Psoas muscle (tissue), 8 donors: ENCODE measurements at places on chromosomes 1 and 21. TPM values are rescaled to one million over a fixed set of nuclear protein-coding genes. Genes with fewer than 3 reads are reported as not detected.

DNA sequence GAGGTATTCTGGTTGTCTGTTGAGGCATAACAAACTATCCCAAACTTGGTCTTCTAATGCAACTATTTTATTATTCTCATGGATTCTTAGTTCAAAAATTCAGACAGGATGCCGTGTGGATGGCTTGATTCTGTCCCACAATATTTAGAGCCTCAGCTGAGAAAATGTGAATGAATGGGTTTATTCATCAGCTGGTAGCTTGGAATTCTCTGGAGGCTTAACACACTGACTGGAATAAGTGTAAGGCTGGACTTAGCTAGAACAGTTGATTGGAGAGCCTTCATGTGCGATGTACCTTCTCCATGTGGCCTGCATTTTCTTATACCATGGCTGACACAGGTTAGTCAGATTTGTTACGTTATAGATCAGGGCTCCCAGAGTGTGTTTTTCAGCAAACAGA is 30.8 kb downstream of the TNNI3K start:
- H3K4me3 ChIP-seq, result no peak overlapping the region
- H3K4me1 ChIP-seq, result no peaks in the 10 kb centered on the region
- DNase-seq, result no peak
- no peaks in the 10 kb centered on the region for H3K27me3 ChIP-seq

- no peaks in the 10 kb centered on the region for H3K4me1 ChIP-seq
- no peaks in the 10 kb centered on the region for H3K36me3 ChIP-seq
- no peak for DNase-seq
- no peak overlapping the region for H3K4me3 ChIP-seq
These were observed 53.8 kb downstream of the KCNK1 start for GRCh38 chr1:233667741-233668140.

- H3K36me3 ChIP-seq, result no peaks in the 10 kb centered on the region
- no peaks in the 10 kb centered on the region for H3K4me1 ChIP-seq
- DNase-seq, result no peak
- no peak overlapping the region for H3K4me3 ChIP-seq
- no peaks in the 10 kb centered on the region for H3K27me3 ChIP-seq
These were observed 18.5 kb downstream of the PLA2G2D start for GRCh38 chr1:20100632-20101355.

CELA3A gene
- 0.62 TPM for polyA plus RNA-seq

GRCh38 chr1:59055908-59056719 is 240.8 kb upstream of the FGGY start:
- H3K27ac ChIP-seq, result no peak overlapping the region
- no peak for DNase-seq
- no peak overlapping the region for H3K4me3 ChIP-seq
- no peaks in the 10 kb centered on the region for H3K27me3 ChIP-seq
- H3K36me3 ChIP-seq, result no peaks in the 10 kb centered on the region

DNA sequence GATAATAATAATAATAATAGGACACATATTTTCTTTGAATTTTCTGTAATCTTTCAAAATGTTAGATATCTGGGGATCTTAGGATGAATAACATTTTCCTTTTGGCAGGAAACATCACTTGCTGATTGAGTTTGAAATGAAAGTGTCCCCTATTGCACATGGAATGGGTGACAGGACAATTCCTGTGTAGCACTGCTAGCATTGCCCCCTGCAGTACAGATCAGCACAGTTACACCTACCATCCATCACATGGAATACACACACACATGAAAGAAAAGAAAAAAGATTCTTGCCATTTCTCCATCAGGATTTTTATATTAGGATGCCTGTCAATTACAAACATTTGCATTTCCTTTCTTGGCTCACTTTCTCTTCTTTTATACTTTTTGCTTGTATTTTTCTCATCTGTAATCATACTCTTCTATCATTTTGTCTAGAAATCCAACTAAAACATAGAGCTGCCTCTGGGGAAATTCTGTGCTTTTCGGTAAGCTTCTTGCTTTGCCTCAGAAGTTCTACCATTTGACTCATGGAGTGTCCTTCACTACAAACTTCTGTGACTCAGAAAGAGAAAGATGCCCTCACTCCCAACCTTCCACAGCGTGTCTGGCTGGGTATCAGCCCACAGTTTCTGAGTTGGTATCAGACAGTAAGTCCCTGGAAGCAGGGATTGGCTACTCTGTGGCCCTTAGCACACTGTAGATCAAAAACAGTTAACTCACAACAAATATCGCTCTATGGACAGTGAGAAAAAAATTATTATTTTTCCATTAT is 641.2 kb downstream of the PTPRC start:
- H3K4me3 ChIP-seq, result no peak overlapping the region
- no peaks in the 10 kb centered on the region for H3K4me1 ChIP-seq
- no peak overlapping the region for H3K27ac ChIP-seq
- DNase-seq, result no peak
- no peaks in the 10 kb centered on the region for H3K27me3 ChIP-seq
- no peaks in the 10 kb centered on the region for H3K36me3 ChIP-seq

DNA sequence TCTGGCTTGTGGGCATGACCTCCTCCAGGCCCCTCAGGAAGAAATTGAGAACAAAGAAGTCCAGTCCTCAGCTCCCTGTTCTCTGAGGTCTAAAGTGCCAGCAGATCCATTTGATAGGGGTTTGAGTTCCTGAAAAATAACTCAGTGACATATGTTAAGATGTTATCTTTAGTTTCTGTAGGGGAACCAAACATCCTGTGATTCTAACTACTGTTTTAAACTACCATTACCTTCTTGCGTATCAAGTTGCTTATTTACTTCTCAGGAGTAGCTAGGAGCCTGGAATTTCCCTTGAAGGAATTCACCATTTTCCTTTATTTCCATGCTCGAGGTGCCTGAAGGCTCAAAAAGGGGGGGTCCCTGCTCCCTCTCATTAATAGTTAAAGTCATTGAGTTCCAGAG is 18.8 kb upstream of the LIN9 start:
- no peaks in the 10 kb centered on the region for H3K27me3 ChIP-seq
- H3K36me3 ChIP-seq, result no peaks in the 10 kb centered on the region
- H3K4me1 ChIP-seq, result no peaks in the 10 kb centered on the region
- H3K4me3 ChIP-seq, result no peak overlapping the region
- DNase-seq, result no peak

DNA sequence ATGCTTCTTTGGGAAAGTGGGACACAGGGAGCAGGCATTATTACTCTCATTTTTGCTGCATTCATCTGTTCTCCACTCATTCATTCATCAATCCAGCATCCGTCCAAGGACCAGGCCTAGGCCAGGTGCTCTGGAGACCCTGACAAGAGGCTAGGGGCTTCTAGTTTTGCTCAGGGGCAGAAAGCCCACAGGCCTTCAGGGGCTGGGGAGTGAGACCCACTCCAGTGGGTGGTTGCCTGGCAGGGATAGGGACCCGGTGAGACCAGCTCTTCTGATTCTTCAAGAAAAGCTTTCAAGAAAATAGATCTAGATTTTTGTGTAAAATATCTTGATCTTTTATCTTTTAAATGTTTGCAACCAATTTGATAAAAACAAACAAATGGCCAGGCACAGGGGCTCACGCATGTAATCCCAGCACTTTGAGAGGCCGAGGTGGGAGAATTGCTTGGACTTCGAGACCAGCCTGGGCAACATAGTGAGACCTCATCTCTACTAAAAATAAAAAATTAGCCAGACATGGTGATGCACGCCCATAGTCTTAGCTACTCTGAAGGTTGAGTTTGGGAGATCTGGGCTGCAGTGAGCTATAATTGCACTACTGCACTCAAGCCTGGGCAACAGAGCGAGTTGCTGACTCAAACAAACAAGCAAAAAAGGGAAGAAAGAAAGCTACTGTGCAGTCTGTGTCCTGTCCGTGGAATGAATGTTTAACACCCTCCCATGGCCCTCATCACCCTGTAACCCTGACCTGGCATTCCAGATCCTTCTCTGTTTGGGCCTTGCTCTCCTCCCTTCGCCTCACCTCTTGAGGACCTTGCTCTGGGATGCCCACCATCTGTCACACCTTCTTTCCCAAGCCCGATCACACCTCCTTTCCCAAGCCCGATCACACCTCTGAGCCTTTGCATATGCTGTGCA is 17.3 kb upstream of the LRP8 start:
- no peak overlapping the region for H3K4me3 ChIP-seq
- no peaks in the 10 kb centered on the region for H3K36me3 ChIP-seq
- H3K27ac ChIP-seq, result no peak overlapping the region
- no peaks in the 10 kb centered on the region for H3K4me1 ChIP-seq
- no peaks in the 10 kb centered on the region for H3K27me3 ChIP-seq

CTBS gene
- polyA plus RNA-seq, result 1.8 TPM

DNA sequence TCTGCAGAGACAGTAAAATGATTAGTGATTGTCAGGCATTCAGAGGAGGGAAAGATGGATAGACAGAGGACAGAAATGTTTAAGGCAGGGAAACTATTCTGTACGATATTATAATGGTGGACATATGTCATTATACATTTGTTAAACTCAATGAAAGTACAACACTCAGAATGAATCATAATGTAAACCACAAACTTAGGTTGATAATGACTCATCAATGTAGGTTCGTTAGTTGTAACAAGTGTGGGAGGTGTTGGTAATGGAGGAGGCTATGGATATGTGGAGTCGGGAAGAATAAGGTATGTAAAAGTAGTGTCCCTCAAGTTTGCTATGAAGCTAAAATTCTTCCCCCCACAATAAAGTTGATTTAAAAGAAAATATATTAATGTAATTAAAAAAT is 455.0 kb downstream of the BRINP3 start:
- H3K4me1 ChIP-seq, result no peaks in the 10 kb centered on the region
- DNase-seq, result no peak
- no peaks in the 10 kb centered on the region for H3K27me3 ChIP-seq
- no peaks in the 10 kb centered on the region for H3K36me3 ChIP-seq

DNA sequence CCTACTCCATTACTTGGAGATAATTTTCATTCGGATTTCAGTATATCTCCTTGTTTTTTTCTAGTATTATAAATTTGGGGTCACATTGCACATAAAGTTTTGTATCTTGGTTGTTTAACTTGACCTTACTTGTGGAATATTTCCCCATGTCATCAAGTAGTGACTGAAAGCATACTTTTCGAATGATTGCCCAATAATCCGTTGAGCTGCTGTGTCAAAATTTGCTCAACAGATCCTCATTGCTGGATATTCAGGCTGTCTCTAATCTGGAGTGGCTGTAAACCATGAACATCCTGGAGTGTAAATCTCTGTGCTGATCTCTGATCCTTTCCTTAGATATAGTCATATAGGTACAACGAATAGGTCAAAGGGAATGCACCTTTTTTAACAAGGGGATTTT is 4.9 kb downstream of the NIPAL3 start:
- H3K4me1 ChIP-seq, result no peaks in the 10 kb centered on the region
- DNase-seq, result no peak
- H3K27me3 ChIP-seq, result no peaks in the 10 kb centered on the region
- H3K4me3 ChIP-seq, result no peak overlapping the region

DNA sequence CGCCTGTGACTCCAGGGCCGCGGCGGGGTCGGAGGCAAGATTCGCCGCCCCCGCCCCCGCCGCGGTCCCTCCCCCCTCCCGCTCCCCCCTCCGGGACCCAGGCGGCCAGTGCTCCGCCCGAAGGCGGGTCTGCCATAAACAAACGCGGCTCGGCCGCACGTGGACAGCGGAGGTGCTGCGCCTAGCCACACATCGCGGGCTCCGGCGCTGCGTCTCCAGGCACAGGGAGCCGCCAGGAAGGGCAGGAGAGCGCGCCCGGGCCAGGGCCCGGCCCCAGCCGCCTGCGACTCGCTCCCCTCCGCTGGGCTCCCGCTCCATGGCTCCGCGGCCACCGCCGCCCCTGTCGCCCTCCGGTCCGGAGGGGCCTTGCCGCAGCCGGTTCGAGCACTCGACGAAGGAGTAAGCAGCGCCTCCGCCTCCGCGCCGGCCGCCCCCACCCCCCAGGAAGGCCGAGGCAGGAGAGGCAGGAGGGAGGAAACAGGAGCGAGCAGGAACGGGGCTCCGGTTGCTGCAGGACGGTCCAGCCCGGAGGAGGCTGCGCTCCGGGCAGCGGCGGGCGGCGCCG is at the start of gene SIM2:
SIM2 (plus strand) TSS at position 135 of the 565 bp plus-strand sequence. CDS start 632 bp downstream, outside the sequence.
- peak within 1 kb of the TSS; percentile 72 for H3K4me3 ChIP-seq
- no peaks in the 10 kb centered on the region for H3K36me3 ChIP-seq
- H3K27me3 ChIP-seq, result peaks cover 84% of the 10 kb centered on the region
- peaks cover 47% of the 10 kb centered on the region for H3K4me1 ChIP-seq
- no peak for DNase-seq

DNA sequence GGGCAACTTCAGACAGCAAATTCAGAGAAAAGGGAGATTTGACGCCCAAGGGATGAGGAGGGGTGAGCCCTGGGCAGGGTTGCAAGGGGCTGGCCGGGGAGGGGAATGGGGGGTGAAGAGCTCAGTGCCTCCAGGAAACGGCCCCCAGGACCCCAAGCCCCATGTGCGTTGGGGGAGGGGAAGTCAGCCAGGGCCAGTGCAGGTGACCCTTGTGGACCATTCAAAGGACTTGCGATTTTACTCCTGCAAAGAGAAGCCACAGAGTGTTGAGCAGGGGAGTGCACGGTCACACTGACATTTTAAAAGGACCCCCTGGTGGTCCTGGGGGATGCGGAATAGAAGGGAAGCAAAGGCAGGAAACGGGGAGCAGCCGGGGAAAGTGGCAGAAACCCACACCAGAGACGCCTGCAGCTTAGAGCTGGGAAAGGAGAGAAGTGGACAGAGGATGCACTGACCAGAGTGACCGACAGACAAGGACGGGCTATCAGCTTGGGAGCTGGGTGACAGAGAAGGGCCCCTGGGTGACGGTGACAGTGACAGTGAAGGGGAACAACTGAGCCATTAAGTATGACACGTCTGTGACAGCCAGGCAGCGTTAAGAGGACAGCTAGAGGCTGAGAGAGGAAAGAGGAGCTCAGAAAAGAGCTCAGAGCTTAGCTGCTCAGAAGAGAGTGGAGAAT is 54.0 kb upstream of the TMEM51 start:
- H3K4me1 ChIP-seq, result no peaks in the 10 kb centered on the region
- no peak overlapping the region for H3K4me3 ChIP-seq
- H3K27ac ChIP-seq, result no peak overlapping the region
- peaks cover 11% of the 10 kb centered on the region for H3K27me3 ChIP-seq

- no peak overlapping the region for H3K27ac ChIP-seq
- H3K4me1 ChIP-seq, result peaks cover 41% of the 10 kb centered on the region
- H3K4me3 ChIP-seq, result no peak overlapping the region
- H3K27me3 ChIP-seq, result no peaks in the 10 kb centered on the region
These were observed 53.9 kb downstream of the GALNT2 start for GRCh38 chr1:230120921-230121381.

SPRR2G gene
- not detected for polyA plus RNA-seq

GUCA2B gene
- not detected for polyA plus RNA-seq

GRCh38 chr21:40640266-40640789 is 206.6 kb downstream of the DSCAM start:
- no peaks in the 10 kb centered on the region for H3K27me3 ChIP-seq
- no peak overlapping the region for H3K4me3 ChIP-seq
- no peak overlapping the region for H3K27ac ChIP-seq
- H3K36me3 ChIP-seq, result no peaks in the 10 kb centered on the region
- H3K4me1 ChIP-seq, result no peaks in the 10 kb centered on the region
